Activated CD4-positive, alpha-beta T cell treated with anti-CD3 and anti-CD28 coated beads for 36 hours (primary cell): ENCODE measurements at places on chromosomes 1 and 21. TPM values are rescaled to one million over a fixed set of nuclear protein-coding genes. Genes with fewer than 3 reads are reported as not detected.

The INSRR gene
- total RNA-seq, result 0.14 TPM

The TTC22 gene
- 4.1 TPM for total RNA-seq

The PAPPA2 gene
- 0.28 TPM for total RNA-seq

The IGSF3 gene
- total RNA-seq, result 3.8 TPM

The GATAD2B gene
- total RNA-seq, result 63.9 TPM

The CCT8 gene
- 572 TPM for total RNA-seq

The OR14K1 gene
- not detected for total RNA-seq

The CTNNBIP1 gene
- 7.5 TPM for total RNA-seq

The ADAM30 gene
- not detected for total RNA-seq

The WNT2B gene
- total RNA-seq, result 0.12 TPM

The CD84 gene
- 17.8 TPM for total RNA-seq

The NR0B2 gene
- not detected for total RNA-seq

The CASQ2 gene
- not detected for total RNA-seq

The SH2D1B gene
- not detected for total RNA-seq
